Activated CD4-positive, alpha-beta memory T cell treated with anti-CD3 and anti-CD28 coated beads, Interleukin-2, amount 10 ng/mL, durations not matched to agents 7 days and 5 days (primary cell): ENCODE measurements at places on chromosomes 7 and 10. TPM values are rescaled to one million over a fixed set of nuclear protein-coding genes. Genes with fewer than 3 reads are reported as not detected.

DNA sequence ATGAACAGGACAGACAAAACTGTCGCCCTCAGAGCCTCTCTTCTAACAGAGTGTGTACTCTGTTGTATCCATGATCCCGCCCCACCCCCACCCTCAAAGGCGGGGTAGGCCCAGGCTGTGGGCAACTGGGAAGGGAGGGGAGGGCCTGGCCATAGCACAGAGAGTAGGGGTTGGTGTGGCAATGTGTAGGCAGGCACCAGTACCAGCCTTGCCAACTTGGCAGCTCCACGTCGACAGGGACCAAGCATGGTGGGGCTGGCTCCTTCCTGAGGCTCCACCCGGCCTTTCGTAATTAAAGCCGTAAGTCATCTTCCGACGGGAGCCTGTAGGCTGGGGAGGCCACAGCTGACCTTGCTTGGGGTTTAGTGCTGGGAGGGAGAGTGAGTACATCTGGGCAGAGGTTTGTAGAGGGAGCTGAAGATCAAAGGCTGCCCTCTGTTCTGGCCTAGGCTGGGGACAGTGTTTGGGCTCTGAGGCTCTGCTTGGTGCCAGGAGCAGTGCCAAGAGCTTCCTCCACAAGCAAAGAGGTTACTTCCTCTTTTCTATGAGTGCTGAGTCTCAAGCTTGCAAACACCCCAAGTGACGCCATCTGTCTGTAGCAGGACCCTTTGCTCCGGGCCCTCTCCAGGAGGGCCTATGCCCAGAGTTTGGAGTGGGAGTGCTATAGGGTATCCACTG lies 121.6 kb downstream of the C10orf105 start:
- H3K4me1 ChIP-seq = peaks cover 7% of the 10 kb centered on the region
- no peak overlapping the region for H3K27ac ChIP-seq
- H3K36me3 ChIP-seq = no peaks in the 10 kb centered on the region
- H3K4me3 ChIP-seq = no peak overlapping the region
- DNase-seq = no peak
- H3K27me3 ChIP-seq = peaks cover 3% of the 10 kb centered on the region

DNA sequence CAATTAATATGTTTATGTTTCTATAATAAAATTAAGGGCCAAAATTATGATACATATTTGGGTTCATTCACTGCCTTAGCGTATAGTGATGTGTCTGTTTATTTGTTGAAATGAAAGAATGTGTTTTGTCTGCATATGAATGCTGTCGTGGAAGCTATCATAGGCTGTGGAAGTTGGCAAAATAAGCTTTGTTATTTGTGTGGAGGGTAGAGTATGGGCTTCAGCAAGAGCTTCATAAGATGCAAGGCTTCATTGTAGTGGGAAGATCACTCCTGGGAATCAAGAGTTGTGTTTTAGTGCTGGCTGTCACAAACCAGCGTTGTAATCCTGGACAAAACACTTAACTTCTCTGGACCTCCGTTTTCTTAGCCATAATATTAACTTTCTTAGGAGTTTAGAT lies 2.5 kb downstream of the SLK start:
- peaks cover 24% of the 10 kb centered on the region for H3K36me3 ChIP-seq
- DNase-seq = no peak
- H3K4me3 ChIP-seq = peak overlapping the region; percentile 100
- H3K27me3 ChIP-seq = no peaks in the 10 kb centered on the region
- peak overlapping the region; percentile 8 for H3K27ac ChIP-seq

GRCh38 chr10:71396711-71397295 lies at the start of gene CDH23:
Gene CDH23 (plus strand): TSS chr10:71396920. CDS start chr10:71439832, 42,912 bp downstream.
- peaks cover 8% of the 10 kb centered on the region for H3K4me1 ChIP-seq
- H3K27me3 ChIP-seq = peaks cover 66% of the 10 kb centered on the region
- H3K4me3 ChIP-seq = no peak within 1 kb of the TSS
- no peak within 1 kb of the TSS for H3K27ac ChIP-seq
- no peak for DNase-seq

- H3K27me3 ChIP-seq = peaks cover 8% of the 10 kb centered on the region
- H3K4me1 ChIP-seq = no peaks in the 10 kb centered on the region
- H3K4me3 ChIP-seq = no peak overlapping the region
- H3K27ac ChIP-seq = no peak overlapping the region
- no peak for DNase-seq
Measured at GRCh38 chr7:116305485-116306408, 95.4 kb downstream of the TES start.

GRCh38 chr10:49539320-49539885 lies 482 bp upstream of the ERCC6 start:
- H3K27me3 ChIP-seq = peaks cover 9% of the 10 kb centered on the region
- H3K4me1 ChIP-seq = peaks cover 39% of the 10 kb centered on the region
- H3K36me3 ChIP-seq = peaks cover 7% of the 10 kb centered on the region
- H3K4me3 ChIP-seq = peak overlapping the region; percentile 87
- peak overlapping the region; percentile 92 for H3K27ac ChIP-seq

DNA sequence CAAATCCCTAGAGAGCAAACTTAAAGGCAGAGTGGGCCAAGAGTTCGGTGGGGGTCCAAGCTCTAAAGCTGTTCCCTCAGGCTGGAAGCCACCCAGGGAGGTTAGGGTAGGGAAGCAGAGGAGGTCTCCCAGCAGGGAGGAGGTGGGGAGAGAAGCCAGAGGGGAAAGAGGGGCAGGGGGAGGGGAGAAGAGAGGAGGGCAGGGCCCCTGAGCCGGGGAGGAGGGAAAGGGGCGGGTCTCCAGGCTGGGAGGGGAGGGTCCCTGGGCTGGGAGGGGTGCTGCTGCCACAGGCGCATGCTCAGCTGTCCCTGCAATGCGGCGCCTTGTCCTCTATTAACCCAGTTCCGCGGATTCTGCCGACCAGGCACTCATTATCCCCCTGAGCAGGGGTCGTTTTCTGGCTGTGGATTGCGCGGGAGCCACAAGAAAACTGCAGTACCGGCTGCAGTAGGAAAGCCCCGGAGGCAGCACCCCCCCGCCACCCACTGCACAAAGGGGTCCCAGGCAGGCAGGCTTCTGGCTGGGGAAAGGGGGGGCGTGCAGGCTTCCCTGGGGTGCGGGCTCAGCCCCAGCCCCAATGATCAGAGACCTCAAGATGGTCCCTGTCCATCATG lies 49.3 kb downstream of the CAMK2B start:
- H3K4me1 ChIP-seq = no peaks in the 10 kb centered on the region
- DNase-seq = no peak
- no peak overlapping the region for H3K27ac ChIP-seq
- no peak overlapping the region for H3K4me3 ChIP-seq
- peaks cover 2% of the 10 kb centered on the region for H3K27me3 ChIP-seq

Gene PDAP1
- 93.8 TPM for total RNA-seq

GRCh38 chr7:113480537-113480936 lies 362.2 kb upstream of the SMIM30 start:
- no peak for DNase-seq
- no peaks in the 10 kb centered on the region for H3K27me3 ChIP-seq
- H3K4me1 ChIP-seq = no peaks in the 10 kb centered on the region
- no peak overlapping the region for H3K27ac ChIP-seq

GRCh38 chr7:100372694-100373093 lies 593 bp upstream of the PILRA start:
- H3K4me3 ChIP-seq = no peak overlapping the region
- H3K27ac ChIP-seq = no peak overlapping the region

DNA sequence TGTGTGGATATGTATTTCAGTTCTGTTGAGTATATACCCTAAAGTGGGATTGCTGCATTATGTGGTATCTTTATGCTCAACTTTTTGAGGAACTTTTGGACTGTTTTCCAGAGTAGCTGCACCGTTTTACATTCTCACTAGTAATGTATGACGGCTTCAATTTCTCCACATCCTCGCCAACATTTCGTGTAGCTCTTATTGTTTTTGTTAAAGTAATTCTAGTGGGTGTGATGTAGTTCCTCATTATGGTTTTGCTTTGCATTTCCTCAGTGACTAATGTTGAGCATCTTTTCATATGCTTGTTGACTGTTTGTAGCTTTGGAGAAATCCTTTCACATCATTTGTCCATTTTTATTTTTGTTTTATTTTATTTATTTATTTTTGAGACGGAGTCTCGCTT lies 4.5 kb downstream of the STMP1 start:
- no peak overlapping the region for H3K4me3 ChIP-seq
- DNase-seq = no peak
- H3K27ac ChIP-seq = no peak overlapping the region
- no peaks in the 10 kb centered on the region for H3K27me3 ChIP-seq

Gene INMT
- 1.0 TPM for total RNA-seq

DNA sequence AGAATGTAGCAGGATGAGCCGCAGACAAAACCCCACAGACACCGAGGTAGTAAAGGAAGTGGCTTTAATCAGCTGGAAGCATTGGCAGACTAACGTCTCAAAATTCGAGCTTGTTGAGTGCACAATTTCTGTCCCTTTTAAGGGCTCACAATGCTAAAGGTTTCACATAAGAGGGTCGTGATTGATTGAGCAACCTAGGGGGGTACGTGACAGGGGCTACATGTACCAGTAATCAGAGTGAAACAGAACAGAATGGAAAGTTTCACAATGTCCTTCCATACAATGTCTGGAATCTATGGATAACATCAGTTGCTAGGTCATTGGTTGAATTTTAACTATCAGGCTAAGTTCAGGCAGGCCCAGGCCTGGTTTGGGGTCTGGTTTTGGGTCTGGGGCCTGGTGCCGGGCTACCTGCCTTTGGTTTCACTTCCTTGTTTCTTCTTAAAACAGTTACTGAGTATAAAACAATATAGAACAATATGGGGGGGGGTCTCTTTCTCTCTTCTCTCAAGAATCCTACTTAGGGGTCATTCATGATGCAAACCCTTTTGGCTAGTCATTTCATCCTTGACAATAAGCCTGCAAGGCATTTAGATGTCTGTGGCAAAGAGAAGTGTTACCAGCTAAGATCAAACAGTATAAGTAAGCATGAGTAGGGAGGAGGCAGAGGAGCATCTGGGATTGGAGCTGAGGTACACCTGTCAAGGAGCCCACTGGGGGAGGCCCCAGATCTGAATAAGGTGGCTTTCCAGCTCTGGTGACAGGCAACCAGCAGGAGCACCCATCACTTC lies 364.1 kb downstream of the TNS3 start:
- H3K4me1 ChIP-seq = peaks cover 14% of the 10 kb centered on the region
- H3K36me3 ChIP-seq = no peaks in the 10 kb centered on the region
- no peaks in the 10 kb centered on the region for H3K27me3 ChIP-seq
- H3K27ac ChIP-seq = no peak overlapping the region

Gene ZNF365
- total RNA-seq = 0.35 TPM

- H3K4me1 ChIP-seq = no peaks in the 10 kb centered on the region
- H3K27ac ChIP-seq = no peak overlapping the region
- no peaks in the 10 kb centered on the region for H3K27me3 ChIP-seq
- no peaks in the 10 kb centered on the region for H3K36me3 ChIP-seq
- no peak overlapping the region for H3K4me3 ChIP-seq
Measured at GRCh38 chr10:37434091-37434490, 308.7 kb downstream of the ANKRD30A start.

Gene EVX1
- not detected for total RNA-seq

- H3K27me3 ChIP-seq = no peaks in the 10 kb centered on the region
- no peak for DNase-seq
- H3K4me3 ChIP-seq = no peak overlapping the region
- no peak overlapping the region for H3K27ac ChIP-seq
- H3K4me1 ChIP-seq = no peaks in the 10 kb centered on the region
Measured at GRCh38 chr7:18610331-18610948, 114.9 kb downstream of the HDAC9 start.

DNA sequence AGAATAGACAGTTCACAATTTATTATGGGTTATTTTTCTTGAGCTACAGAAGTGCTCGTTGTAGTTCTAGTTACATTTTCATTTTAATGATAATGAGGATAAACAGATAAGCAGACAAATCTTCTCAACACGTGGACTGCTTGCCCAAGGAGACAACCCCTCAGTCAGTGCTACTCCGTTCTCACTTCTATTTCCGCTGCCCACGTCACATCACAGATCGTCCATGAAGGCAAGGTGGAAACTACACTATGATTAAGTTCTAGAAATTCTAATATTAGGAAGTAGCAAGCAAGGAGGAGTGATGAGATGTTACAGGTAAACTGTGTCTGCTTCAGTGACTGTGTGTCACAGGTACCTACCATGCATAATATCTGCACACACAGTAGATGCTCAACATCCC lies 210.5 kb downstream of the CHCHD3 start:
- peaks cover under 1% of the 10 kb centered on the region for H3K36me3 ChIP-seq
- DNase-seq = no peak
- no peak overlapping the region for H3K4me3 ChIP-seq
- no peaks in the 10 kb centered on the region for H3K4me1 ChIP-seq
- no peak overlapping the region for H3K27ac ChIP-seq

GRCh38 chr10:48400129-48400849 lies 93.8 kb downstream of the MAPK8 start:
- no peak overlapping the region for H3K4me3 ChIP-seq
- H3K36me3 ChIP-seq = peaks cover 3% of the 10 kb centered on the region
- no peak overlapping the region for H3K27ac ChIP-seq
- peaks cover 23% of the 10 kb centered on the region for H3K4me1 ChIP-seq

DNA sequence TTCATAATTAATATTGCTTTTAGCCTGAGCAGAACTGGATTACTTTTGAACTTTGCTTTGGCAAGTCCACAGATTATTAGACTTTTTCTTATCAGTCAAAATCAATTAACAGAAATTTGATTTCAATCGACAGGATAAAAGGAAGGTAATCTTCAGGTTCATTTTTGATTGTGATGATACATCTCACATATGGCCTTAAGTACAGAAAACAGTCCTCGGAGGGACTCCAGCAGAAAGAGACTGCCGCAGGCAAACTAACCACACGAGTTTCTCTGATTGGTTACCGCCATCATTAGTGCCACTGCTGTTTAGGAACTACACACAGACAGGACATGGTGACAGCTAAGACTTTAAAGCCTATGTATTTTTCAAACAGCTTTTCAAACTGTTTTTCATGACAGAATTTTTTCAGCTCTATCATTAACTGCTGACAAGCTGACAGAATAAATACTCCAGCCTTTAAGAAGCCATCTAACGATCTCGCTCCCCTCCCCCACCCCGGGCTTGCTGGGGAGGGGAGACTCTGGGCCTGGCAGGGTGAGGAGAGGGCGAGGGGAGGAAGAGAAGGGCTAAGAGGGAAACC lies 668.2 kb downstream of the KCNMA1 start:
- no peak overlapping the region for H3K4me3 ChIP-seq
- no peaks in the 10 kb centered on the region for H3K27me3 ChIP-seq
- no peaks in the 10 kb centered on the region for H3K36me3 ChIP-seq
- DNase-seq = no peak

Gene VGF
- total RNA-seq = 0.33 TPM

Gene CALML3
- not detected for total RNA-seq

- no peak for DNase-seq
- H3K27me3 ChIP-seq = no peaks in the 10 kb centered on the region
- H3K4me3 ChIP-seq = no peak overlapping the region
- peaks cover 40% of the 10 kb centered on the region for H3K4me1 ChIP-seq
Measured at GRCh38 chr7:127907110-127908040, 123.9 kb downstream of the LRRC4 start.

DNA sequence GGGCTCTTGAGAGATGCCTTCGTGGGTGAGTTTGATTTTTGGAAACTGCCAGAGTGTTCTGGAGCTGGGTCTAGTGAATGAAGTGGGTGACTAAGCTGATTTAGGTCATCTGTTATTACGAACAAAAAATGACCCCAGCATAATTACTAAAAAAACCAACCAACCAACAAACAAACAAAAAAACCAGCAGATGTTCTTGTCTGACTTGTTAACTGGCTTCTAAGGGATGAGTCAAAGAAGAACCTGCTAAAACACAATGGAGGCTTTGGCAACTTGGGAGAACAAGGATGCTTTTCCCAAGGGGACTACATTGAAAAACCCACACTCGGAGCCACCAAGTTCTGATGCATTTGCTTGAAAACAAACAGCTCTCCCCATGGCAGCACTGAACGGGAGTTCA lies 11.5 kb downstream of the TACR2 start:
- no peak overlapping the region for H3K27ac ChIP-seq
- no peaks in the 10 kb centered on the region for H3K27me3 ChIP-seq
- no peak overlapping the region for H3K4me3 ChIP-seq
- DNase-seq = no peak

Gene ZNF277
- 27.6 TPM for total RNA-seq

Gene CD36
- not detected for total RNA-seq

Gene NUTM2A
- total RNA-seq = 0.73 TPM
